ENCODE measurements at places on chromosomes 3 and 15. TPM values are rescaled to one million over a fixed set of nuclear protein-coding genes. Genes with fewer than 3 reads are reported as not detected.

- no peak for ATAC-seq
Measured at GRCh38 chr3:190621927-190622326, 108.0 kb downstream of the IL1RAP start.

GRCh38 chr3:145355206-145355605, 805.8 kb downstream of the PLOD2 start:
- no peak for ATAC-seq

- ATAC-seq = peak; percentile 85
Measured at GRCh38 chr3:42547401-42547945, 34.3 kb downstream of the SEC22C start.

DNA sequence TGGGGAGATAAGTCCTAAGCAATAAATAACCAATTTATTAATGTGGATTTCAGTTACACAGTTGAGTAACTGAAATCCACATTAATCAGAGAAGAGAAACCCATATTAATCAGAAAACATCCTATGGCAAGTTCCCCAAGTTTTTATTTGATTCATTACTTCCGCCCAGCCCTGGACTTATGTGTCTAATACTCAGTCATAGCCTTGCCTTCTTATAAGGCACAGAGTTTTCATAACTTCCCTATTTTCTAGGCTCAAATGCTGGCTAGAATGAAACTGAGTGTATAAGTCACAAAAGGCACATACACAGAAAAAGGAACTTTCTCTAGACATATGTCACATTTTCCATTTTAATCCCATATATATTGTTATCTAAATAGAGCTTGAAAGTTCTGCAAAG, 28.8 kb downstream of the CD47 start:
- peak; percentile 51 for ATAC-seq

GRCh38 chr15:56496635-56497034, 31.7 kb upstream of the MNS1 start:
- peak; percentile 65 for ATAC-seq

CLDN16 gene
- total RNA-seq = not detected

CPB1 gene
- total RNA-seq = not detected

GOLGA8R gene
- 1.6 TPM for total RNA-seq

MESP2 gene
- total RNA-seq = 0.15 TPM

COL6A6 gene
- total RNA-seq = not detected

CKMT1A gene
- total RNA-seq = not detected
